Right renal cortex interstitium (tissue), 3 donors: ENCODE measurements at places on chromosomes 7 and 10. TPM values are rescaled to one million over a fixed set of nuclear protein-coding genes. Genes with fewer than 3 reads are reported as not detected.

PDE6C gene
- polyA plus RNA-seq, result 0.28 TPM

OR2A42 gene
- 0.97 TPM for polyA plus RNA-seq

DNA sequence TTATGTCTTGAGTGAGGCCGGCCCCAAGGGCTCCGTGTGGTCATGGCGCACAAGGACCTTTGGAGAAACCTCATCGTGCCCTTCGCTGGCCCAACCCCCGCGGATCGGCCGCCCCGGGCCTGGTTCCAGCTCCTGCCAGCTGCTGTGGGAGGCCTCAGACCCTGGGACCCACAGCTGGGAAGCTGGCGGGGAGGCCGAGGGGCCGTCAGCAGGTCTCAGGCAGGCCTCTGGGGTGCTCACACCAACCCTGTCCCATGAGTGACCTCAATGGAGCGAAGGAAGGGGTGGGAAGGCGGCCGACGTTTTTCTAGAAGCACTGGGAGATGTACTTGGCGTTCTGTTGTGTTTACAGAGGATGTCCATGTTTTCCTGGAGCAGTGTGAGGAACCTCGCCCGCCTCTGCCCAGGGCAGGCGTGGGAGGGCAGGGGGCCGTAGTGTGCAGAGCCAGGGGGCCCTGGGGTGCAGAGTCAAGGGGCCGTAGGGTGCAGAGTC, 18.6 kb upstream of the ADGRA1 start:
- DNase-seq, result no peak

DNA sequence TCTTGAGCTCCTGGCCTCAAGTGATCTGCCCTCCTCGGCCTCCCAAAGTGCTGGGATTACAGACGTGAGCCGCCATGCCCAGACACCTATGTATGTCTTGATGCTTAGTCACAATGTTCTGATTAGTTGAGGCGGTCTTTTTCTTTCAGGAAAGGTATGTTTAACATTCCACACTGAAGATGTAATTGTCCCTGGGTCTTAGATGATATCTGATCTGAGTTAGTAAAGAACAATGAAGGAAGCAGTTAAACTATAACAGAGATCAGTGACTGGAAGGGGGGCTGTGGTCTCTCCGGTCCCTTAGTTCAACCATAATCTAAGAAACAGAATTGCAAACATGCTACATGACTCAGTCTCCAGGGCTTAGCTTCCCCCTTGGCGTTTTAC, 31.5 kb upstream of the SH2D4B start:
- DNase-seq, result no peak

DNA sequence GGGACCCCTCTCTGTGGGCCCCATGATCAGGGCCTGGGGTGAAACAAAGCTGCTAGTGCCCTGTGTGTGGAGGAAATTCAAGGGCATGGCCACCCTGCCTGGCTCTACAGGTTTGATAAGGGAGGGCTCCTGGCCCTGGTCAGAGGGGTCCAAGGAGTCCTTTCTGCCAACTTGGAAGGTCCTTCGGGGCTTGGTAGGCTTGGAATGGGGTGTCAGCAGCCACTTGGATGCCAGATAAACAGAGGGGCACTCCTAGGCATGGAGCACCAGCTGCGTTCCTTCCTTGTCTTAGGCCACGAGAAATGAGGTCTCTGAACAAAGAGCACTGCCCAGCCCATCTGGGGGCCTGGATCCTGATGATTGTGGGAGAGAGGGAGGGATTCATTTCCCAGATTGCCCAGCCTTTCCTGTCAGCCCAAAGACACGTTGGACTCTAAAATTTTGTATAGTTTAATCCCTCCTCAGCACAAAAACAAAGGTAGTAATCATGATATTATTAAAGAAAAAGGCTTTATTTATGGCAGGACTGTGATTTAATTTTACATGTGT, 5.1 kb downstream of the MTURN start:
- no peak for DNase-seq

DNA sequence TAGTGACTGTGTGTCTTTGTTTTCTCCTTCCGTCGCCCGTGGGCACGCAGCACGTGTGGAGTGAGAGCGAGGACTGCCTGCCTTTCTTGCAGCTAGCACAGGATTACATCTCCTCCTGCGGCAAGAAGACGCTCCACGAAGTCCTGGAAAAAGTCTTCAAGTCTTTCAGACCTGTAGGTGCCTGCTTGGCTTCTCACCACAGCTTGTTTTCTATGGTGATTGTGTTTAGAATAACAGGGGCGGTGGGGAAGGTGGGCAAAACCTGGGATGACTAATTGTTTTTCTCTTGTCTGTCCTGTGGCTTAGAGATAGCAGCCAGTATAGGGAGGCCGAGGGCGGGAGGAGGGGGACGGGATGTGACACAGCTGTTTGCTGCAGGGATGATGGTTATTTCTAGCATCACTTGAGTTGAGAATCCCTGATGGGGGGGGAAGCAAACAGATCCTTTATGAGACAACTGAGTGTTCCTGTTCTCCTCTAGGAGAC, 11.4 kb downstream of the MTURN start:
- DNase-seq, result no peak

GRCh38 chr10:55358539-55358938, 557.5 kb upstream of the PCDH15 start:
- DNase-seq, result no peak

GRCh38 chr7:155505422-155505793, 41.0 kb downstream of the CNPY1 start:
- no peak for DNase-seq
